ENCODE measurements at places on chromosomes 2 and 18. TPM values are rescaled to one million over a fixed set of nuclear protein-coding genes. Genes with fewer than 3 reads are reported as not detected.

DNA sequence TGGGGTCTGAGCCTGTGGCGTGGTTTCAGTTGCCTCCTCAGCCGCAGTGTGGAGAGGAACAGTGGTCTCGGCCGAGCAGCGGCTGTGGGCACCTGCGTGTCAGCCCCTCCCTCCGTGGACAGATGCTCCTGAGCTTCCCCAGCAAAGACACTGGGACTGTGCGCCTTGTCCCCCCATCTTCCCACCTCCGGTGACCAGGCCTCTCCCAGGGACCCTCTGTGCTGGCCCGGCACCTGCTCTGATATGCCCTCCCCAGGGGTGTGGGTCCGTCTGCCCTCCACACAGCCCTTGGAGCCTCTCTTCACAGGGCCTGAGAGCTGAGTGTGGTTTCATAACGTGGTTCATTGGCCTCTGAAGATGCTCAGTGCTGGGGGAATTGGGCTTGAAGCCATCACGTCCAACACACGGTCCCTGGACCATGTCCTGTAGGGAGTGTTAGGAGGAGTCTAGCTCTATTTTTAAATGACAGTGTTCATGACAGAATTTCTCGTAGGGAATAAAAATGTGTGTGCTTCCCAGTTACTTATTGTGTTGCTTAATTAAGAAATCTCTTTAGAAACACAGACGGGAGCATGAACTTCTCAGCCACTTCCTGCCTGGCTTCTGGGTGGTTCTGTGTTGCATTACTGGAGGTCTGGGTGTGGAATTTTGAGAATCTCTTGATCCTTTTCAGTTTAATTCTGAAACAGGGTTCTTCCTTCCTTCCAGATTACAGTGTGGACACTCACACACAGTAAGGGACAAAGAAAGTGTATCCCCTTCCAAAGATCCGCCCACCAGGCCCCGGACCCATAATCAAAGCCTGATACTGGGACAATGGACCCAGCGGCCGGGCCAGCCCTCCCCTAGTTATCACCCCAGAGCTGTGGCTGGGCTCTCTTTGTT lies 110.7 kb downstream of the NFATC1 start:
- no peak for DNase-seq

DNA sequence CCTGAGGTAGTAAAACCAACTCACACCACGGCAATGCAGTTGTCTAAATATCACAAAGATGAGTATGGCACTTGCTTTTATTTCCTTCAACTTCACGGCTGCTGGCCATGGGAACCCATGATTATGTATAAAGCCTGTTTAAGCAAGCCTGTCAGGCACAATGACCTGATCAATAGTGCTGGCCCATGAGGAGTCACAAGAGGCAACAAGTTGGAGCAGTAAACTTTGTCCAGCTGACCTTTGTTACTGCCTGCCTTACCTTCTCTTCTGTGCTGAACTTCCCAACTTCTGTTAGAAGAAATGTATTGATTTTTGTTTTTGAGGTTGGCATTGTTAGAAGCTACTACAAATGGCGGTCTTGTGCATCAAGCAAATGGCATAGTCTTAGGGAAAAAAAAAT lies 151.9 kb downstream of the RAB3GAP1 start:
- no peak for DNase-seq

DNA sequence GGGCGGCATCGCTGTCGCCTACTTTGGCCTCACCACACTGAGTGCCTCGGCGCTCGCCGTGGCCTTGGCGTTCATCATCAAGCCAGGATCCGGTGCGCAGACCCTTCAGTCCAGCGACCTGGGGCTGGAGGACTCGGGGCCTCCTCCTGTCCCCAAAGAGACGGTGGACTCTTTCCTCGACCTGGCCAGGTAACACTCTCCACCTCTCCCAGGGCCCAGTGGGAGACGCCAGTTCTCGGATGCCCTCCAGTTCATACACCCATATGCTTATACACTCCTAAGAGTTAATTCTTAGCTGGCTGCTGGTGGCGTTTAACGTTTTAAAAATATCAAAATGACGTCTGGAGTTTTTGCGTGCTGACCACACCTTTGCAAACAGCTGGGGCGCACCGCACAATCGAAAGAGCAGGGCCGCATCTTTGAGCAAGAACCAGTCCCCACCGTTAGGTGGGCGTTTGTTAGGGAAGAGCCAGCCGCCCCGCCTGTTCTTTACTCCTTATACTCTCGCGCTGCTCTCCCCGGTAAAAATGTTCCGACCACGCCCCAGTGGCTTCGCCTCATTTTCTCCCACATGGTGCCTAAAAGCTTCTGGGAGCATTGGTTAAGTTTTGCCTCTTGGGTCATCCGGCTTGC lies 899 bp downstream of the SLC1A4 start:
- peak; percentile 38 for DNase-seq

- DNase-seq = no peak
Measured at GRCh38 chr18:3824101-3824500, 374.1 kb downstream of the TGIF1 start.

GRCh38 chr2:98580656-98581284 lies 27.5 kb downstream of the COA5 start:
- DNase-seq = peak; percentile 47

DNA sequence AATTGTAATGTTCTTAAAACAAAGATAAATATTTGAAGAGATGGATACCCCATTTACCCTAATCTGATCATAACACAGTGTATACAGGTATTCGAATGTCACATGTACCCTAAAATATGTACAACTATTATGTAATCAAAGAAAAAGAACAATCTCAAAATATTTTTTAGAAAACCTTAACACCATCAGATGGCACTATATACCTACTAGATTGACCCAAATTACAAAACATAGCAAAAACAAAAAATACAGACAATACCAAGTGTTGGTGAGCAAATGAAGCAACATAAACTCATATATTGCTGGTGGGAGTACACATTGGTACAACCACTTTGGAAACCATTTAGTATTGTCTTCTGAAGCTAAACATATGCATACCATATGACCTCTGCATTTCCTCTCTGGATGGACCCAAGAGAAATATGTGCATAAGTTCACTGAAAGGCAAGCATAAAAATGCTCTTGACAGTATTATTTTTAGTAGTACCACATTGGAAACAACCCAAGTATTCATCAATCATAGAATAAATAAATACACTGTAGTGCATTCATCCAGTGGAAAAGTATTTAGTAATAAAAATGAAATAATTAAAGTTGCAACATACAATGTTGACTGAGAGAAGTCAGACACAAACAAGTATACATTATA lies 55.8 kb downstream of the GDF7 start:
- no peak for DNase-seq

KCNG3 gene
- total RNA-seq = 0.27 TPM

SMAD4 gene
- total RNA-seq = 94.7 TPM

AQP12A gene
- not detected for total RNA-seq

SCN2A gene
- total RNA-seq = 117 TPM

Measured in cerebellum (tissue), 4 donors.